ENCODE measurements at places on chromosomes 1 and 21.

DNA sequence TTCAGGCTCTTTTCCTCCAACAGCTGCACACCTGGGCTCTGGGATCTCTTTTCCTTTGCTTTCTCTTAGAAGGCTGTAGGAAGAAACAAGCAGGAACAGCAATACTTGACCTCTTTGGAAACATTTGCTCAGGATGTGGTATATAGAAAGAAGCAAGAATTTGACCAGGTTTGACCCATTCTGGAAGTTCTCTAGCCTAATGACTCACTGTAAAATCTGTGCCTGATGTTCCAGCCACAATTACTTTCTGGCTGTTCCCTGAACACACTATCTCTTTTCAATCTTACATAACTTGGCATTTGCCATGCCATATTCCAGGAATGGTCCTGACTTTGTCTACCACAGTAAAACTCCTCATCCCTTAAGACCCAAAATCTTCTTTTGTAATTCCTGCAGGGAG lies 419.9 kb upstream of the DAB1 start:
- no peak for DNase-seq

DNA sequence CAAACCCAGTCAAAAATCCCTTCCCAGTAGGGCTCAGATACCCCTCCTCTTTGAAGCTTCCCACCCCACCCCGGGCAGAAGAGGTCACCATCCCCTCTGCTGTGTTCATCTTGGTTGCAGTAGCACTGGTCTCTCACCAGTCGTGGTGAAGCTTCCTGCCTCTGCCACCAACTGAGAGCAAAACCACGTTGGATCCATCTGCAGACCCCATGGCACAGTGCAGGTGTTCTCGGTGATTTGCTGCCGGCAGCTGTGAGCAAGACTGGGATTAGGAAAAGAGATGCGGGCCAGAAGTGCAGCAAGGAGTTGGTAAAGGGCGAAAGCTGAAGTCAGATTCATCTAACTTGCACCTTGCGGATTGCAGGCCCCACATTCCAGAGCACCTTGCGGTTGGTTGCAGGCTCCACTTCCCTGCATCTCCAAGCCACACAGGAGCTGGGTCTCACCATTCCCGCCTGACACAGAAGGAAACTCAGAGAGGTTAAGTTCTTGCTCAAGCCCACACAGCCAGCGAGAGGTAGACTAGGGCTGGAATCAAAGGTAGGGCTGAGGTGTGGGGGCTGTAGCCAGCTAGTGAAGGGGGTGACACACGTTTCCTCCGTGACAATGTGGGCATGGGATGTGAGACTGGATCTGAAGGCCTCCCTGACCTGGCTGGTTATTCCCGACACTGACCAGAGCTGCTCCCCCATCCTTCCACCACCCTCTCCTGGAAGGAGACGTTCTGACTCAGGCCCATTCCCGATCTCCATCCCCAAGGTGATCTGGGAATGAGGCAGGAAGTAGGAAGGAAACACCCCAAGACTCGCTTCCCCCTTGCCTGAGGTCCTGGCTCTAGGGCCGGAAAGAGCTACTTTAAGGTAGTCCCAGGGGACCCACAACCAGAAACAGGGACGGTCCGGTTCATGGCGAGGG lies 3.3 kb upstream of the FAM110D start:
- DNase-seq = no peak

GRCh38 chr21:44930543-44930981 lies 9.3 kb upstream of the SLX9 start:
- no peak for DNase-seq

- DNase-seq = no peak
Observed at GRCh38 chr1:215417122-215417521, 150.0 kb upstream of the KCTD3 start.

DNA sequence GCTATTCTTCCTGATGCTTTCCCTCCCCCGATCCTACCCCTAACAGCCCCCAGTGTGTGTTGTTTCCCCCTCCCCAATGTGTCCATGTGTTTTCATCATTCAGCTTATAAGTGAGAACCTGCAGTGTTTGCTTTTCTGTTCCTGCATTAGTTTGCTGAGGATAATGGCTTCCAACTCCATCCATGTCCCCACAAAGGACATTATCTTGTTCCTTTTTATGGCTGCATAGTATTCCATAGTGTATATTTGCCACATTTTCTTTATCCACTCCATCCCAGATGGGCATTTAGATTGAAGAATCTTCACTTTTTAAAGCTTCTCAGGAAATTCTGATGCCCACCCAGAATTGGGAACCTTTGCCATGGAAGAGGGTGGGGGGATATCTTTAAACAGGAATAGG lies 19.0 kb upstream of the SLC2A1 start:
- no peak for DNase-seq

- no peak for DNase-seq
Observed at GRCh38 chr1:50251702-50252101, 143.0 kb downstream of the ELAVL4 start.

DNA sequence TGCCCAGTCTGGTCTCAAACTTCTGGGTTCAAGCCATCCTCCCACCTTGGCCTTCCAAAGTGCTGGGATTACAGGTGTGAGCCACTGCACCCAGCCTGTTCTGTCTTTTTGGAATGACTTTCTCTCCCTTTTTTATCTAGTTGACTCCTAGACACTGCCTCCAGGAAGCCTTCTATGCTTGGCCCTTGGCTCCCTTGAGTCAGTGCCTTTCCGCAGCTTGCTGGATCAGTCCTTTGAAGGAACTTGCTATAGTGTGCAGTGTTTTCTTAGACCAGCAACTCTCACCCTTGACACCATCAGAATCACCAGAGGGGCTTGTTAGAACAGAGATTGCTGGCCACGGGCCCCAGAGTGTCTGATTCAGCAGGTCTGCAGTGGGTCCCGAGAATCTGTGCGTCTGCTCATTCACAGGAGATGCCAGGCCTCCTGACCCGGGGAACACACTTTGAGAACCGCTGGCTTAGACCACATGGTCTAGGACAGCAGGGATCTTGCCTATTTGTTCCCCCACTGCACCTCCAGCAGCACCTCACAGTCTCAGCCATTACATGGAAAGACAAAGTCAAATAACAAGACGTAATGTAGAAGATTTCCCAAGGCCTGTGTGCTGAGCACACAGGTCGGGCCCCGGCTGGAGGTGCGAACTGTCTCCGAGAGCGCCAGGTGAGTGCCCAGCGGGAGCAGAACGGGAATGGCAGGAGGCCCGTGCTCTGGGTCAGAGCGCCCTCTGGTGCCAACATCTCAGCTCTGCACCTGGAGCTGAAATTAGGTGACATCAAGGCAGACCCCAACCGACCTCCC lies 27.4 kb upstream of the CTPS1 start:
- peak; percentile 3 for DNase-seq

GRCh38 chr1:97192872-97193572 lies 471.4 kb downstream of the PTBP2 start:
- no peak for DNase-seq

DNA sequence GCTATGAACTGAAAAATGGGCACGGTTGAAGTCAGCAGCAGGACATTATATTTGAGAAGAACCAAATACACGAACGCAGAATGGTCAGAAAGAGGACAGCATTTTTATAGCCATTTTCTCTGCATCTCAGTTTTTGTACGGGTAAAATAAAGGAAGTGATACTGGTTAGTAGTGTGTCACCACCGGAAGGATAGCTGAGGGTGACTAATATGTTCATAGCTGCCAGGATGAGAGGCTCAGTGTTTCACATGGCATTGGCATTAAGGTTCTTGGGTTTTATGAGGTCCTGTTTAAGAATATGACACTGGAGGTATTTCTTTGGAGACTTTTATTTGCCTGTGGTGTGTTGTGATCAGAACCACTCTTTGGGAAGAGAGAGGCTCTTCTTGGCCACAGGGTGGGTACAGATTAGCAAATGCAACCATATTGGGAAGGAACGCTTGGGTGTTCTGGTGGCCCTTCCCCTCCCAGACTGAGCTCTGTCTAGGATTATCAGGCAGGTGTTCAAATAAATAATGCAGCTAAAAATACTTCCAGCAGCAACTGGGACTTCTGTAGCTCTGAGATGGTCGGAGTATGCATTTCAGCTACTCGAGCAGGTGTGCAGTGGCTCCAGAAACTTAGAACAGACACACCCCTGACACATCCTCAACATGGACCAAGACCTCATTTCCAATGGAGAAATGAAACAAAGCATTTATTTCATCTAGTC lies 158.2 kb downstream of the PBX1 start:
- DNase-seq = no peak

GRCh38 chr1:179169616-179170467 lies 59.6 kb downstream of the ABL2 start:
- DNase-seq = no peak

DNA sequence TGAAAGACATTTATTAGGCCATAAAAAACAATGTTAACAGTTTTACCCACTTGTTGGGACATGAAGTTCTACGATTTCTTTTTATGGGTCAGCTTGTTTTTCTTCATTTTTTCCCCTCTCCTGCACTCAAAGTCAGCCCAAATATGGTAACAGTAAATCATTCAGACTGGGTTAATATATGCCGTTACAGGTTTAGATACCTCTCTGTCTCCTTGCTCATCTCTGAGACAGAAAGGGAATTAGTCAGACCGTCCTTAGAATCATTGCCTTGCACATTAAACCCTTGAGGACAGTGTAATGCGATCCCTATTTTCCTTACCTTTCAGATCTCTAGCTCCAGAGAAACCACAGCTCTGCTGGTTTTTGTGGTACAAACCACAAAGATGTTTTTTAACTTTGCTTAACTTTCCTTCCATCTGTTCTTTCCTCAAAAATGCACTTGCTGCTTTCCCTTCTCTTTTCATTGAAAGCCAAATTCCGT lies 613.3 kb downstream of the PLPP3 start:
- no peak for DNase-seq

DNA sequence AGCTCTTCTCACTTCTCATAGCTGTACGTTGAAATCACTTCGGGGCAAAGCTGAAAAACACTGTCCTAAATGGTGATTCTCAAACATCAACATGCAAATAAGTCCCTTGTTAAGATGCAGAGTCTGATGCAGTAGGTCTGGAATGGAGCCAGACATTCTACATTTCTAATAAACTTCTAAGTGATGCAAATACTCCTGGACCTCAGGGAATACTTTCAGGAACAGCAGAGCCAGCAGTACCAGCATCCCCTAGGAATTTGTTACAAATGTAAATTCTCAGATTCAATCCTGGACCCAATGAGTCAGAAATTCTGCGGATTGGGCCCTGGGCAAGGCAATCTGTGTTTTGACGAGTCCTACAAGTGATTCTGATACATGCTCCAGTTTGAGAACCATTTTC lies 152.3 kb downstream of the PCNX2 start:
- DNase-seq = no peak

DNA sequence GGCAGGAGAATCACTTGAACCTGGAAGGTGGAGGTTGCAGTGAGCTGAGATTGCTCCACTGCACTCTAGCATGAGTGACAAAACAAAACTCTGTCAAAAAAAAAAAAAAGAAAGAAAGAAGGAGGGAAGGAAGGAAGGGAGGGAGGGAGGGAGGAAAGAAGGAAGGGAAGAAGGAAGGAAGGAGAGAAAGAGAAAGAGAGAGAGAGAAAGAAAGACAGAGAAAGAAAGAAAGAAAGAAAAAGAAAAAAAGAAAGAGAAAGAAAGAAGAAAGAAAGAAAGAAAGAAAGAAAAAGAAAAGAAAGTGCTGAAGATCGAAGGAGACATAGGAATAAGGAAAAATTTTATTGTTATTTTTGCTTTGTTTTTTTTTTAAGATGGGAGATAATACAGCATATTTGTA lies 166.7 kb downstream of the SLC44A5 start:
- DNase-seq = no peak

- no peak for DNase-seq
Observed at GRCh38 chr1:159843459-159843858, 16.8 kb downstream of the SLAMF8 start.

DNA sequence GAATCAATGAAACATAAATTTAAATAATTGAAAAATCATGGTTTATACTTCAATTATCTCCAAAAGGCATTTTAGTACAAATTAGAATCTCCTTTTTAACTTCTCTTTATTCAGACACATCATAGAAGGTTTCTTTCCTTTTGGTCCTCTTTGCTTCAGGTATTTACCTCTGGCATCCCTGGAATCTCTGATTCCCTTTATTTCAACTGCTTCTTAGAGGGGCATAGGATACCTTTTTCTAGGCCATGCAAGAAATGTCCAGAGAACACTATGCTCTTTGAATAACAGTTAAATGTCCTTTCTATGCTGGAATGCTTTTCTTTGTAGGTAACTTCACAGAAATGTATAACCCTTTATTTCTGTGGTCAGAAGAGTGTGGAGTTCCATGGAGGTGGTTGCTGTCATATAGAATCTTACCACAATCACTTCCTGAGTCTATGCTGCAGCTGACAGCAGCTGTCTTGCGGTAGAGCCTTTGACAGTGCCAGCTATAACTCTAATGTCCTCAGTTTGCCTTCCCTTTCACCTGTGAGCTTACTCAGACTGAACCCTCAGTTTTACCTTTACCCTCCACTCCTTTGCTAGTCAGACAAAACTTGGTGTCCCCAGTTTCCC lies 8.6 kb downstream of the LAMC2 start:
- no peak for DNase-seq

GRCh38 chr1:17919525-17920439 lies 164.6 kb downstream of the ACTL8 start:
- DNase-seq = no peak

- no peak for DNase-seq
Observed at GRCh38 chr1:3369446-3370076, 84.9 kb upstream of the ARHGEF16 start.

DNA sequence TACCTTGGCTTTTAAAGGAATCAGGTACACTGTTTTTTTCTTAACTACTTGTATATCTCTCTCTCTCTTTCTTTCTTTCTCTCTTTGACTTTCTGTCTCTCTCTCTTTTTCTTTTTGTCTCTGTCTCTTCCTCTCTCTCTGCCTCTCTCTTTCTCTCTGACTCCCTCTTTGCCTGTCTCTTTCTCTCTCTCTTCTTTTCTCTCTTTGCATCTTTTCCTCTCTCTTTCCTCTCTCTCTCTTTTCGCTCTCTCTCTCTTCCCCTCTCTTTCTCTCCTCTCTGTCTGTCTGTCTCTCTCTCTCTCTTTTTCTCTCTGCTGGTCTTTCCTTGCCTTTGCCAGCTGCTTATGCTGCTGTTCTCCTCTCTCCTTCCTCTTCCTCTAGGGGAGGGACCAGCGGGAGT lies 143.2 kb downstream of the TRIM33 start:
- no peak for DNase-seq

DNA sequence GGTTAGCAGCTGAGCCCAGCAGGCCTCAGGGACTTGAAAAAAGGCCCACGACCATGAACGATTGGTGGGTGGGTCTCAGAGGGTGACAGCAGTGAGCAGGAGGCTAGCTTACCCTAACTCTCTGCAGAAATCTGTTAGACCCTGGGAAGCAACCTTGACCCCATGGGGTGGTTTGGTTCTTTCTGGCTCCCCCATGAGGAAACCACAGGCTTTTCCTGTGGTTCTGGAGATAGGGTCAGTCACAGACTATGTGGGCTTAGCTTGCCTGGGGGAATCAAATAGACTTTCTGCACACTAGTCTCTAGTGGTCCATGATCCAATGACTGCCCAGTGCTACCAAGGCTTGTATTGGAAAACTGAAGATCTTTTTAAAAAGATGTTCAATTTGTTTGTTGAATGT lies 118.1 kb downstream of the PLXNA2 start:
- no peak for DNase-seq

- DNase-seq = no peak
Observed at GRCh38 chr1:206658981-206659273, 23.6 kb downstream of the DYRK3 start.
